ENCODE measurements at places on chromosomes 1 and 21.

GRCh38 chr1:175388285-175388684 is 195.7 kb upstream of the KIAA0040 start:
- no peak for DNase-seq

GRCh38 chr1:51517361-51518032 is 1.6 kb downstream of the EPS15 start:
- no peak for DNase-seq

DNA sequence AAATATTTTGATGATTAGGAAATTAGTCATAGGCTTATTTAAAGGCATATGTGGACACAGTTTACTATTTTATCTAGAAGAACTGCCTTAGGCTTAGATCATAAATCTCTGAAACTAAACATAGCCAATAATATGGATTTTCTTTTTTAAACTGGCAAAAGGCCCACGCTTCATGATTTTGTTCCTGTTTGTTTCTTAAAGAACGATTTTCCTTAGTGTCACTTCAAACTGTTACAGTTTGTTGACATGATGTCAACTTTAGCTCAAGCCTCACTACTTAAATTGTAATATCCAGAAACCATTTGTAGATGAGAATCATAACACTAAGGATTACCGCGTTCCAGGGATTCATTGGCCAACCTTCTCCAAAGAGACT is 322.6 kb downstream of the HHIPL2 start:
- DNase-seq: no peak

DNA sequence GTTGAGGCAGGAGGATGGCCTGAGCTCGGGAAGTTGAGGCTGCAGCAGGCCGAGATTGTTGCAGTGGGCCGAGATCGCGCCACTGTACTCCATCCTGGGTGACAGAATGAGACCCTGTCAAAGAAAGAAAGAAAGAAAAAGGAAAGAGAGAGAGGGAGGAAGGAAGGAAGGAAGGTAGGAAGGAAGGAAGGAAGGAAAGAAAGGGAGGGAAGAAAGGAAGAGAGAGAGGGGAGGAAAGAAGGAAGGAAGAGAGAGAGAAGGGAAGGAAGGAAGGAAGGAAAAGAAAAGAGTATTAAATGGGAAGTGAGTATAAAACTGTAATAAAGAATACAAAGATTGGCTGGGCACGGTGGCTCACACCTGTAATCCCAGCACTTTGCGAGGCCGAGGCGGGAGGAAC is 18.4 kb upstream of the ABL2 start:
- no peak for DNase-seq

GRCh38 chr1:17922833-17923232 is 167.7 kb downstream of the ACTL8 start:
- DNase-seq: no peak

- DNase-seq: no peak
Observed at GRCh38 chr1:226964611-226965486, 24.8 kb downstream of the COQ8A start.

Measured in caudate nucleus (tissue), 63 donors.